ENCODE measurements at places on chromosomes 16 and 17.

DNA sequence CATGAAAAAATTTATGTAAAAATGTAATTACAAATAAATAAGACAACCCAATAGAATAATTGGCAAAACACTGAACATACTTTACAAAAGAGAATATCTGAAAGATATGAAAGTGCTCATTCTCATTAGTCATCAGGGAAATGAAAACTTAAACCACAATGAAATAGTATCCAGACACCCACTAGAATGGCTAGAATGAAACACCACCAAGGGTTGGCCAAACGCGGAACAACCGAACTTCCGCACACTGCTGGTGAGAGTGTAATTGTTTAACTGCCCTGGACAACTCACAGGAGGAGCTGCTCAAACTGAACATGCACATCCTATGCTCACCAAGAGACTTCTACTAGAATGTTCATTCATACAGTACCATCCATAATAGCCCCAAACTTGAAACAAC, 5.8 kb upstream of the ZDHHC7 start:
- no peak for DNase-seq

- no peak for DNase-seq
Observed at GRCh38 chr17:44807817-44808155, 22.3 kb downstream of the GJC1 start.

GRCh38 chr17:66348584-66349165, 46.3 kb downstream of the PRKCA start:
- DNase-seq, result no peak

DNA sequence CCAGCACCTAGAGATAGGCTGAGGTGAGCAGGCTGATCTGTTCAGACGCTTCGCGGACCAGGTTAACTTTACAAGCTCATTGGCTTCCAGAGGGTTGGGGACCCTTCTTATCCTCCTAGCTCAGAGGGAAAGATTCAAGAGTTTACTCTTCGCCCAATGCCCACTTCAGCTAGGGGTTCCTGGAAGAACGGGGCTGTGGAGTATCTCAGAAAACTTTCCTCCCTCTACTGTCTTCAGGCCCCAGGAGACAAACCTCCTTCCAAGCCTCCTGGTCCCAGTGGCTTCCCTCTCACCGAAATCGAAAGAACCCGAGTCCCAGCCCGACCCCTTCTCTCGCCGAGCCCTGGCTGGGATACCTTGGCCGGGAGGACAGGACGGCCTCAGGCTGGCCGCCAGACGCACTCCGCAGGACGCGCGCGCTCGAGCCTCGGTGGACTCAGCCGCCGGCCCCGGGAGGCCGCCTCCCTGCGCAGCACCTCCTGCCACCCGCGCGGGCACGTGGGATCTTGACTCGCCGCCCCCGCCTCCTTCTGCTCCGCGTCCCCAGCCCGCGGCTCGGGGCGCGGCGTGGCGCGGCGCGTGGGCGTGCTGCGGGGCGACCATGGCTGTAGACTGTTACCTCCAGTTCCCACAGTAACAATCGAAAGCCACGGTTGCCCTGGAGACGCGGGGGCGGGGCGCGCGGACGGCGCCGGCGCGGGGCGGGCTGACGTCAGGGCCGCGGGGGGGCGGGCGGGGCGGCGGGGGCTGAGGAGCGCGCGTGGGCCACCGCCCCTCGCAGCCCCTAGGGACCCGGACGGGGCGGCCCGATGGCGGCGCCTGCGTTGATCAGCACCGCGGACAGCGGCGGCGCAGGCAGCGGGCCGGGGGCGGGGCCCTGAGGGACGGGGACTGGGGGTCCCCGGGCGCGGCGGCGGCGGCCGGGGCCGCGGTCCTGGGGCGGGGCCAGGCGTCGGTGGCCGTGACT, 5.3 kb upstream of the HIC1 start:
- DNase-seq, result peak; percentile 87

- DNase-seq, result no peak
Observed at GRCh38 chr16:29712809-29713208, 33.0 kb downstream of the C16orf54 start.

DNA sequence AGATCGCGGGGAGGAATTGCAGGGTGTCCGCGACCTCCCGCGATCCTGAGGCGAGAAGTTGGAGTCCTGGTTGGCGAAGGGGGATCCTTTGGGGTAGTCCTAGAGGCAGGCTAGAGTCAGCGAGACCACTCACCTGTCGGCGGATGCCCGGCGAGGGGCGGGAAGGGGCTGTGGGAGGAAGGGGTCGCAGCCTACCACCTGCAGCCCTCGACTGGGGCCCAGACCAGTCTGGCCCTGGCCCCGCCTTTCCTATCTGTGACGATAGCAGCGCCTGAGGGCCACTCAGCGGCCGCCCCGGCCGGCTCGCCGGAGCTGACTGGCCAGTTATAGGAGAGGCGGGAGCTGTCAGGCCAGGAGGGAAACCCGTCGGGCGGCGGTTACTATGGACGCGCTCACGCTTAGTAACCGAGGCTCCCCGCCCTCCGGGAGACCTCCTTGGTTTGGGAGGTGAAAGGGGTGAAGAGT, at the start of gene TEKT3:
Gene TEKT3 (minus strand): TSS at position 213 of the 465 bp plus-strand sequence. CDS start 10,012 bp downstream, outside the sequence.
- DNase-seq, result no peak

- no peak for DNase-seq
Observed at GRCh38 chr17:5330981-5331380, 48.9 kb downstream of the RABEP1 start.

DNA sequence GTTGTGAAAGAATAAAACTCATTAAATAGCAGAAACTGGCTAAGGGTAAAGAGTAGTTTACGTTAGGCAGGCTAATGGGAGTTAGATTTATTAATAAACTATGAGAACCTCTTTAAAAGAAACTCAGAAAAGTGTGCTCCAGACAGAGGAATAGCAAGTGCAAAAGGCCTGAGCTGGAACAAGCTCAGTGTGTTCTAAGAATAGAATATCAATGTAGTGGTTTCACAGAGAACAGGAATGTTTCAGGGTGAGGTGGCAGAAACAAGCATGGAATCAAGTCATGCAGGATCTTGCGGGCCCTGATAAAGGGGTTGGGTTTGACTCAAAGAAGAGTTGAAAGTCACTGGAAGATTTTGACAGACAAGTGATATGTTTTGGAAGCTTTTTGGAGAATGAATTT, 164.0 kb upstream of the HS3ST3A1 start:
- DNase-seq, result no peak

DNA sequence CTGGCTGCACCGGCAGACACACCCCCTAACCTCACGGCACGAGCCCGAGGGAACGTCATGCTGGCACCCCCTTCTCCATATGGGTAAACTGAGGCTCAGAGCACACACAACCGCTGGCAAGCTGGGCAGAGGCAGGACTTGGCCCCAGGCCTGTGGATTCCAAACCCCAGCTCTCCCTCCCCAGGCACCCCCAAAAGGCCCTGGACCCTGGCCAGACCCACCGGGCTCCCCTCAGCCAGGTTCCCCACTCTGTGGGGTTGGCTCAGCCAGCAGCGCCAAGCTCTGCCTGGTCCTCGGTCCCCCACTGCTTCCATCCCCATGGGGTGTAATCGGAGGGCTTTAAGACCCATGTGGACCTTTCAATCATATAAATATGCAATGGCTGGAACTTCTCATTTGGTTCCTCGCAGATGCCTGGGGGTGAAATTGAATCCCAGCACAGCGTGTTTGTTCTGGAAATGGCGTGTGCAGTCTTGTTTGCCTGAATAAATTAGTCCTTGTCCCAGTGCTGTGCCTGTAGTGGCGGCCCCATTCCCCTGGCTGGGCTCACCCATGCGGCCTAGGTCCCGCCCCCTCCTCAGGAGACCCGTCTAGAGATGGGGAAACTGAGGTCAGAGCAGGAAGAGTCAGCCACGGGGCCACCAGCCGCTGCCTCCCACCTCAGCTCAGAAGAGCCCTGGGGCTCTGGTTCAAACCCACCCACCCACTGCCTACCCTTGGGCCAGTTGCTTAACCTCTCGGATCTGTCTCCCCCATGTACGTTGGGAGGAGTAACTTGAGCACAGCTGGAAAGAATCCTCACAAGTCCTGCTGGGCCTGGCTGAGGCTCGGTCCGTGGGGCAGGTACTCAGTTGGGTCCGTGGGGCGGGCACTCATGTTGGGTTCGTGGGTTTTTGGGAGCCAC, 57.3 kb downstream of the ZFPM1 start:
- no peak for DNase-seq

GRCh38 chr16:2919511-2920255, 8.0 kb downstream of the FLYWCH1 start:
- DNase-seq, result peak; percentile 44

- DNase-seq, result no peak
Observed at GRCh38 chr16:2964475-2965336, 631 bp downstream of the KREMEN2 start.

DNA sequence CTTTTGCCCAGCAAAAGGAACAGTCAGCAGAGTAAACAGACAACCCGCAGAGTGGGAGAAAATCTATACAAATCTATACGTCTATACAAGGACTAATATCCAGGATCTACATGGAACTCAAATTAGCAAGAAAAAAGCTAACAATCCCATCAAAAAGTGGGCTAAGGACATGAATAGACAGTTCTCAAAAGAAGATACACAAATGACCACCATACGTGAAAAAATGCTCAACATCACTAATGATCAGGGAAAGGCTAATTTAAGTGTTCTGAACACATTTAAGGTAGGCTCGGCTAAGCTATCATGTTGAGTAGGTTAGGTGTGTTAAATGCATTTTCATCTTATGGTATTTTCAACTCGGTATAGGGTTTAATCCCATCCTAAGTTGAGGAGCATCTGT, 598.0 kb downstream of the WWOX start:
- DNase-seq, result no peak

DNA sequence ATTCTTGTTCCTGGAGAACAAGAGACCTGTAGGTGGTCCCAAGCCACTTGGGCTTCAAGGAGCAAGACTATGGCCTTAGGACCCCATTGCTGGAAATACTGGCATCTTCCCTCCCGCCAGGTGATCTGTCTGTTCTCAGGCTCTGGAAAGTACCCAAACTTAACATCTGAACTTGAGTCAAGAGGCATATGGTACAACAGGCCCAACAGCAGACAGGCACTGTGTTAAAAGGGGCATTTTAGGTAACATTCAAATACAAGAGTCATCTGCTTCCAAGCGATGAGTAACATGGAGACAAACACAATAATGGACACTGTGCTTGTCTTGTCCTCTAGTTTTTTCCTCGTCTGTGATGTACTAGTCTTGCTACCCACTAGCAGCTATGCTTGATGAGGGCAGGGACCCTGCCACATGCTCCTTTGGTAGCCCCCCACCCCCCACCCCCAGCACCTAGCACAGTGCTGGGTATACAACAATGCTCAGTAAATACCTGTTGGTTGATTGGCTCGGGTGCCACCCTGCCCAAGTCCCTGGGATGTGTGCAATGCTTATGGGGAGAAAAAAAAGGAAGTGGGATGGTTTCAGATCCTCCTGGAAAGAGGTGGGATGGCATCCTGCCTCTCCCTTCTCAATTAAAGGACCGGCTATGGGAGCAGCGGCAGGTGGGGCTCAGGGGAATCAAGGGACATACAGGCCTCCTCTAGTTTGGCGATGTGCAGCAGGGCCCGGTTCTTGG, 19.4 kb downstream of the CSF3 start:
- no peak for DNase-seq

DNA sequence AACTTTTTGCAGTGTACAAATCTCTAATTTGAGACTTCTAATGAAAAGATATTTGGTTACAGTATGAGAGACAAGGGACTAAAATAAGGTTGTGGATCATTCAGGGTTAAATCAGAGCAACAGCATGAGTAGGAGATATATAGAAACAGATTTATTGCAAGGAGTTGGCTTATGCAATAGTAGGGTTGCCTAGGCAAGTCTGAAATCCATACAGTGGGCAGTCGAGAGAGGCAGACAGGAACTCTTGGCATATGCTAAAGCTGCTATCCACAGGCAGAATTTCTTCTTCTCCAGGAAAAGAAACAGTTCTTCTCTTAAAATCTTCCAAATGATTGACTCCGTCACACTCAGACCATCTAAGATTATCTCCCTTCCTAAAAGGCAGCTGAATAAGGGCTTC, 500.8 kb downstream of the MAF start:
- DNase-seq, result no peak

GRCh38 chr17:15175356-15175755, 89.8 kb downstream of the PMP22 start:
- DNase-seq, result no peak

GRCh38 chr17:35866341-35866950, 2.2 kb downstream of the HEATR9 start:
- DNase-seq, result no peak

DNA sequence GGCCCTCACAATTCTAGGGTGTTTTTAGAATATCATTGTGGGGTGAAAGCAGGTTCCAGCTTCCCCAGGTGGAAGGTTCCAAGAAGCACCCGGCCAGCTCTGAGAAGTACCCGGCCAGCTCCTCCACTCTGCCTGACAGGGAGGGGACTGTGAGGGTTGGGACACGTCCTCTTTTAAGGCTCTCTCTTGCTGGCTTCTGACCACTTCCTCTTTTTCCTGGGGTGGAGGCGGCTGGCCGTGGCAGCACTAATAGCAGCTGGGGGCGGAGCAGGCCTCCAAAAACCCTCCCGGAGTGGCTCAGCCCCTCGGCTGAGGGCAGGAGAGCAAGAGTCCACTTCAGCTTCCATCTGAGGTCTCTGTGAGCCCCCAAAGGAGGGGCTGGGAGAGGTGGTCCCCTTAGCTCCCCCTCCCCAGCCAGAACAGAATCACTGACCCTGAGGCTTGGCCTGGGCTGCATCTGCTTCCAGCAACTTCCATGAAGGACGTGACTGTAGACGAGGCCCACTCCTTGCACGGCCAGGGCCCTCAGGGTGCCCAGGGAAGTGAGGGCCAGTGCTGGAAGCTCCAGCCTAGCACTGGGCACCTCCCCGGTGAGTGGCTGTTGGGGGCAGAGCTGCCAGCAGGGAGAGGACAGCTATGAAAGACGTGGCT, 26.7 kb upstream of the PLCG2 start:
- DNase-seq, result no peak

DNA sequence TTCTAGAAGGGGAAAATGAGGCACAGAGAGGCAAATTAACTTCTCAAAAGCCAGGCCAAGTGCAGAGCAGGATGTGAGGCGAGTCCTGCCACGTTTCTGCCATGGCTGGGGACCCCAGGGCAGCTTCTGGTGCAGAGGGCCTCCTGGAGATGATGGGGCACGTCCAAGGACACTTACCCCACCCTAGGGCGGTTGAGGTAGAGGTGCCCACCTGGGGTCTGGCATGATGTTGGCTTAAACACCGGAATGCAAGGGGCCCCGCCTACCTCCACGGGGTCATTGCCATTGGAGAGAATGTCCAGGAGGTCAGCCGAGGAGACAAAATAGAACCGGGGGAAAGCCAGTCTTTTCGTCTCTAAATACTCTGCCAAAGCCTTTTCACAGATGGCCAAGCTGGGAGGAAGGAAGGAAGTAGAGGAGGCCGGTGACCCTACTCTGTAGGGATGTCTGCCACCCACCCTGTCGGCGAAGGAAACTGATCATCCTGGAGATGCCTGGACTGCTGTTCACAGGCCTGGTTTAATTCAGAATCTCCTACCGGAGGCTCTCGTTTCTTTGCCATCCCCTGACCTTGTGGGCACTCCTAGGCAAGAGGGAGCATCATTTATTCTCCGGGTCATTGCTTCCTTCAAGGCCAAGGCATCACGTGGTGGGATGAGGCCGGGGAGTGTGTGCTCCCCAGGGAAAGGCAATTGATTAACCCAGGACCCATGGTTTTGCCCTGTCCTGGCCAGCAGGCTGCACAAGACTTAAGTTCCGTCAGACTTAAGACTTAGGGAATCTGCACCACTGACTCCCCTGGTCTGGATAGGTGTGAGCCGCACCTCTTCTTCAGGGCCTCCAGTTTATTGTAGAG, 70.5 kb downstream of the DNAH17 start:
- DNase-seq, result no peak

All from stimulated activated CD8-positive, alpha-beta memory T cell treated with anti-CD3 and anti-CD28 coated beads, Interleukin-7, amount 100 ng/mL, for 1 hour (primary cell).